Lung (tissue), 17 donors: ENCODE measurements at places on chromosomes 7 and 10.

- no peak for DNase-seq
Measured at GRCh38 chr10:84007482-84007881, 131.8 kb upstream of the GHITM start.

- no peak for DNase-seq
Measured at GRCh38 chr10:70985824-70986622, 97.7 kb upstream of the PCBD1 start.

GRCh38 chr7:136325578-136325977 lies 348.4 kb upstream of the MTPN start:
- no peak for DNase-seq

DNA sequence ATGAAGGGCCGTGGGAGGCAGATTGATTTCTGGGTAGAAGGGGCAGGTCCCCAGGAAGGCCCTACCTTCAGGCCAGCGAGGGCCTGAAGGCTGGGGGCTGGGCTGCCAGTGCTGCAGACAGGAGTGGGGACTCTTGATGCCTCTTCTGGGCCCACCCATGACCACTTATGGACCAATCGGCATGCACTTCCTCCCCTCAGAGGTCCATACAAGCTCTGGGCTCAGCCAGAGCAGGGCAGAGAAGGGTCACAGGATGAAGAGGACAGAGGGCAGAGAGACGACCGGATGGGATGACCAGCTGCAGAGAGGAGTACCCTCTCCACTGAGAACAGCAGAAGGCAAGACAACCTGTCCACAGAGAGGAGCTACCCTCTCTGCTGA lies 120.1 kb downstream of the DYNC2I1 start:
- no peak for DNase-seq
